Midbrain (tissue), 1 donor: ENCODE measurements at places on chromosomes 7 and 10.

- no peak for DNase-seq
These were observed 453.3 kb downstream of the DGKB start for GRCh38 chr7:14449291-14449690.

GRCh38 chr10:95693071-95693667, 558 bp downstream of the TCTN3 start:
- peak; percentile 11 for DNase-seq

GRCh38 chr10:127698886-127699285, 38.1 kb upstream of the FOXI2 start:
- DNase-seq, result no peak

- DNase-seq, result no peak
These were observed 21.7 kb upstream of the SMO start for GRCh38 chr7:129166745-129167144.

GRCh38 chr7:141674171-141674671, 27.7 kb downstream of the DENND11 start:
- no peak for DNase-seq

DNA sequence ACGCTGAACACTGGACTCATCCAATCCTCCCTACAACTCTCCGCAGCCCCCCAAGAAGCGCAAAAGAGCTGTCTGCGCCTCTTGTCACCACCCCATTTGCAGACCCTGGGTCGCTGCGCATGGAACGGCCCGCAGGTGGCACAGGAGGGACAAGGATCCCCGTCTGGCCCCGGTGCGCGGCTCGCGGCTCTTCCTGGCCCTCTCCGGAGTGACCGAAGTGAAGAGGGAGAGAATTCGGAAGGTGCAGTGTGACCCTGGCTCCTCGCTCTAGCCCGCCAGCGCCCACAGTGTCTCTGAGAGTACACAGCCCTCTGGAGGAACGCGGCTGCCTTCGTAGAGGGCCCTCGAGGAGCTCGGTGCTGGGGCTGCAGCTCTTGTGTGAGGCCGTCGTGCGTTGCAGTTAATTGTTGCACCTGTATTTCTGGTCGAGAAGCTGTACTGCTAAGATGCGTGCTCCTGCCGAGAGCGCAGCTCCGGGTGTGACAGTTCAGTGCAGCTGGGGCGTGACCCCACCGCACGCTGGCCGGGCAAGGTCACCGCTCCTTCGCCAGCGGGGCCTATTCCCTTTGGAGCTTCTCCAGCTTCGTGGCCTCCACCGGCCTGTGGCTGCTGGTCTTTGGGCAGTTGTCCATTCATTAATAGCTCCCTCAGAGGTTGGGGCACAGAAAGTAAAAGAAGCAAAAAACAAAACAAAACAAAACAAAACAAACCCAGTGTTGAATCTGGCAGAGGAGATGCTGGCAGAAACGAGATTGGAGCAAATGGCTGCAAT, 119.0 kb downstream of the SEC23IP start:
- DNase-seq, result no peak

GRCh38 chr7:6271060-6271658, 1.3 kb downstream of the CYTH3 start:
- peak; percentile 59 for DNase-seq

DNA sequence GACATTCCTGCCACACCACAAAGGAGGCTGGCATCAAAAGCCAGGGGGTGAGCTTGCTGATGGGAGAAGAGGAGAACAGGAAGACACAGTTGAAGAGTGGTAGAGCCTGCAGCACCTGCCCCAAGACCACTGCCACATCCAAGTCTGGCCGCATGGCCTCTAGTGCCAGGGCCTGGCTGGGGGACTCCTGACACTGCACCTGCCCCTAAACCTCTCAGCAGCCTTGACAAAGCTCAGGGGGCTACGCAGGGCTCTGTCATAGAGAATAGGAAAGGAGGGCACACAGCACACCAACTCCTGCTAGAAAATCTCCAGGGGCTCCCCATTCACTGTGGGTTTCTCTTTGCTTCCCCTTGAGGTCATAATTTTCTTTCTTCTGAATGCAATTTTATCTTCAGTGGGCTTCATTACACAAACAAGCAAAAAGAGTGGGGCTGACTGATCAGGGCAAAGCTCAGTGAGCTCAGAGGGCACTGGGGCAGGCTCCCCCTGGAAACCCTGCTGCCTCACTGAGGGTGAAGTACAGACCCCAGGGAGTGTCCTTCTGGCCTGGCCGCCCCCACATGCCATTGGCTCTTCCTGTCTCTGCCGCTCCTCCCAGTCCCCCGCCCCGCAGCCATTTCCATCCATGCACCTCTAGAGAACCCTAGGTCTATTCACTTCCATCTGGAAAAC, 37.2 kb downstream of the VOPP1 start:
- no peak for DNase-seq

- DNase-seq, result peak; percentile 21
These were observed 88.3 kb downstream of the PTPRZ1 start for GRCh38 chr7:121961089-121961867.

DNA sequence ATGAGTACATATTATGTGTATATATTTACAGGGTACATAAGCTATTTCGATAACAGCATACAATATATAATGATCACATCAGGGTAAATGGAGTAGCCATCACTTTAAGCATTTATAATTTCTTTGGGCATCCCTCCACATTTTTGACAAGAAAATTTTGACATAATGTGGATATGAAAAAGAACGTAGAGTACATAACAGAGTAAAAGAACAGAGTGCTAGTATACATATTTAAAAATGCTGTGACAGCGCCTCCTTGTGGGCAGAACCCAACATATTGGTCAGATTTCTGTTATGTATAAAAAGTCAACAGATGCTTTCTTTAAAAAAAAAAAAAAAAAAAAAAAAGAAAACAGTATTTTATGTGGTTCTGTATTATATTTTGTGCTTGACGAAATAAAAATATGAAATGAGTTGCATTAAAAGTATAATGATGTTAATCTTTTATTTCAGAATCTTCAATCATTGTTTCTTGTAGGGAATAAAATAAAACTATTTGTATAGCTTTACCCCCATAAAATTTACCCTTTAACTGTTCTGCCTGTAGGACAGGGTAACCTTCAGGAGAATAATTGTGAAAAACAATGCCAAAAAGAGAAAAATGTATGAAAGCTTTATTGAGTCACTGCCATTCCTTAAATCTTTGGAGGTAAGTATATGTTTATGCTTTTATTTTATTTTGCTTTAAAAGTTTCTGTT, 18.3 kb upstream of the HBP1 start:
- peak; percentile 67 for DNase-seq

GRCh38 chr10:111113961-111114757, 37.3 kb downstream of the ADRA2A start:
- DNase-seq, result no peak

GRCh38 chr10:48456361-48456804, 148.5 kb downstream of the ARHGAP22 start:
- peak; percentile 17 for DNase-seq

DNA sequence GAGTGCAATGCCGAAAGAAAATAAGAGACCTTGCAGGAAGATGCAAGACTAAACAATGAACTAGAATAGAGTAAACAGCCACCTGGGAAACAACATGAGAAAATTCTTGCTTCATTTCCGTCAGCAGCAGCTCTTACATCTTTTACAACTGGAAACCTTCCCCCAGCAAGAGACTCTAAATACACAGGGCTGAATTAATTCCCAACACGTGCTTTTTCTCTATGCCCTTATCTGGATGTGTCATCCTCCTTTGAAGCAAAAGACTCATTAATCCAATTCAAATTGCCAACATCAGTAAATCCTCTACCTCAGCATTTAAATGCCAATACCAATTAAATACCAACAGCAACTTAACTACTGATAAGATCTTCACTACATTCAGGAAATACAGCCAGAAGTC, 99.0 kb upstream of the PDE1C start:
- no peak for DNase-seq

DNA sequence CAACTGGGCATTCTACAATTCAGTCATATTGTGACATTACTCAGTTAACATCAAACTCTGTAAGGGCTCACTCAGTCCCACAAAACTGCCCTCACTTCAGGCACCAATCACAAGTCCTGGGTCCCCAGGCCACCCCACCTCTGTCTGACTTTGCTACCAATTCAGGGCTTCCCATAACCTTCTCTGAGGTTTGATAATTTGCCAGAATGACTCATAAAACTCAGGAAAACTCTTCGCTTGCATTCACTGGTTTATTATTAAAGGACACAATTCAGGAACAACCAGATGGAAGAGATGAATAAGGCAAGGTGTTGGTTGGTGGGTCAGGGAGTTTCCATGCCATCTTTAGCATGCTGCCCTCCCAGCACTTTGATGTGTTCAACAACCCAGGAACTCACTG, 41.3 kb downstream of the AVL9 start:
- no peak for DNase-seq

DNA sequence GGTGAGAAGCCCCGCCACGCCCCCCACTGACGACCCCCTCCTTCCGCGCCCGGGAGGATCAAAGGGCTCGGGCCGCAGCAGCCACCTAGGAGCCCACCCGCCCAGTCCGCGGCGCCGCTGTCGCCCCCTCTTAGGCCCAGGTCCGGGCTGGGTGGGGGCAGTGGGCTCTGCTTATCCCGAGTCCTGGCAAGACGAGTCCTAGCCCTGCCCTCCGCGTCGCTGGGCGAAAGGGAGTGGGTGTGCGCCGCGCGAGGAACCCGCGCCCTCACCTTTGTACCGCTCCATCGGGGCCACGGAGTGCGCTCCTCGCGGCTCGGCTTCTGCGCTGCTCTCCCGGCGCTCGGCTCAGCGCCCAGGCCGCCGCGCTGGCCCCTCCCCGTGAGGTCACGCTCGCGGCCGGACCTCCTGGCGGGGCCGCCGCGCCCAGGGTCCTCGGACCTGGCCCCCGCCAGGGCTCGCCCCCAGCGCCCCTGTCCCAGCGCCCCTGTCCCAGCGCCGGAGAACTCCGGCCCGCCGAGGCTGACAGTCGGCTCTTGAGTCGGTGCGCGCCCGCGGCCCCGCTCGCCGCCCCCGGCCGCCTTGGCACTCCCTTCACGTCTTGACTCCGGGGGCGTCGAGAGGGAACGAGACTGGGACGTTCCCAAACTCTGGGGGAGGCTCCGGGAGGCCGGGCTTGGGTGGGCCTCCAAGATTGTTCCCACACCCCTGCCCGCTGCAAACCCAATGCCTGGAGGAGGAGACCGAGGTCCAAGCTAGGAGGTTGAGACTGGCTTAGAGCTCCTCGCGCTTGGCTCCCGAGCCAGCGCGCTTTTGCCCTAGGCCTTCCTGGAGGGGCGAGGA, at the start of gene AFAP1L2:
Gene AFAP1L2 (minus strand): TSS at position 332 of the 840 bp plus-strand sequence. CDS start 47 bp downstream, at position 285.
- no peak for DNase-seq

DNA sequence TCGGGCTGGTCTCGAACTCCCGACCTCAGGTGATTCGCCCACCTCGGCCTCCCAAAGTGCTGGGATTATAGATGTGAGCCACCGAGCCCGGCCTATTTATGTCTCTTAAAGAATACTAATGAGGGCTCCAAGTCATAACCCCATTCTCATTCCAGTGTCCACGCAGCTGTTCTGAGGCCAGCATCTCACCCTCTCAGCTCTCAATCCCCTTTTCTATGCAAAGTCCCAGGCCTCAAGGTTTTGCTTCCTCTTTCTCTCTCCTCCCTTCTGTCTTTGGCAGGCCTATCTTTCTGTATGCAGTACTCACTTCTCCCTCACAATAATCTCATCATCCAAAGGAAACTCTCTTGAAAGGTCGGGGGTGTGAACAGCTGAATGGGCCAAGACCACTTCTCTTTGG, 28.0 kb upstream of the VSIR start:
- no peak for DNase-seq

GRCh38 chr7:32116436-32116835, 46.2 kb upstream of the PDE1C start:
- no peak for DNase-seq

GRCh38 chr7:129354428-129355157, 79.6 kb upstream of the STRIP2 start:
- no peak for DNase-seq

GRCh38 chr7:153430931-153431330, 621.3 kb upstream of the DPP6 start:
- peak; percentile 45 for DNase-seq

GRCh38 chr7:100483722-100484672, at the start of gene NYAP1:
TSS of gene NYAP1 (plus strand) at chr7:100483927. CDS start at chr7:100485312, 1,385 bp downstream.
- peak; percentile 64 for DNase-seq

- no peak for DNase-seq
These were observed 167.8 kb upstream of the CXCL12 start for GRCh38 chr10:44552726-44553125.

GRCh38 chr7:44966731-44967538, 11.9 kb downstream of the MYO1G start:
- no peak for DNase-seq

GRCh38 chr10:93189944-93190343, 116.3 kb downstream of the CYP26A1 start:
- DNase-seq, result no peak

DNA sequence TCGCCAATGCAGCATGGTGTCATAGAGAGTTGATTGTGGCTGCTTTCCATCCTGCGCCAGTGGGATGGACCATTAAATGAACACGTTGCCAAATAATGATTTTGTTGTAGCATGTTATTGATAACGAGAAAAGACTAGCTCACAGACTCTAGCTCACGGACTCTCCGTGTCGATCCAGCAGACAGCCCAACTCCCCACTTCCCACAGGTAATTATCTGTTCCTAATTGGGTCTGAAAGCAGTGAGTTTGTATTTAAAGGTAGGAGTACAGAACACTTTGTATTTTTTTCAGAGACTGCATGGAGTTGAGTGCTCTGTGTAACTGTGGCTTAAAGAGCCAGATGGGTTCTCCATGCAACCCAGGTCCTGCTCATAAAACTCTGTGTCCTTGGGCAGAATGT, 1250.5 kb downstream of the TYW1 start:
- no peak for DNase-seq

DNA sequence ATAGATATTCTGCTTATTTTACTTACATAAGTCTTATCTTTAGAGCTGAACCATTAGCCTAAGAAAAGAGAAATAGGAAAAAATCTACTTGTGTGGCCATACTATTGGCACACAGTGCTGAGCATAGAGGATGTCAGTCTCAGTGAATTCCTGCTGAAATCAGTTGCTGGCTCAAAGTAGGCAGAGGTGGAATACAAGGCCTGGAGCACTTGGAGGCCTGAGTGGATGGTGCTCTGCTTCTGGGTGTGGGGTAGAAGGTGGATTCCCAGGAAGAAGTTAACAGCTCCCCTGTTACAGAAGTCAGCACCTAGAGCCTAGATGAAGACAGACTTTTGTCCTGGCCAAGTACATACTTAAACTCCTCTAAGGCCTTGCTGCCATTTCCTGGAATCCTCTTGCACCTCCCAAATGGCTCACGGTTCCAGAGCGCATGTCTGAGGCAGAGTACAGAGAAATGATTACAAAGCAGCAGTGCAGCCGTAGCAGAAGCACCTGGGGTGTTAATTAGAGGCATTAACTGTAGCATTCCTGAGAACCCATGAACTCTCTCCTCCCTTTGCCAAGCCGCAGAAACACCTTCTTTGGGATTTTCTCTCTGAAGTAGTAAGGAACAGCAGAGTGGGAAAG, 18.0 kb upstream of the XPNPEP1 start:
- no peak for DNase-seq

DNA sequence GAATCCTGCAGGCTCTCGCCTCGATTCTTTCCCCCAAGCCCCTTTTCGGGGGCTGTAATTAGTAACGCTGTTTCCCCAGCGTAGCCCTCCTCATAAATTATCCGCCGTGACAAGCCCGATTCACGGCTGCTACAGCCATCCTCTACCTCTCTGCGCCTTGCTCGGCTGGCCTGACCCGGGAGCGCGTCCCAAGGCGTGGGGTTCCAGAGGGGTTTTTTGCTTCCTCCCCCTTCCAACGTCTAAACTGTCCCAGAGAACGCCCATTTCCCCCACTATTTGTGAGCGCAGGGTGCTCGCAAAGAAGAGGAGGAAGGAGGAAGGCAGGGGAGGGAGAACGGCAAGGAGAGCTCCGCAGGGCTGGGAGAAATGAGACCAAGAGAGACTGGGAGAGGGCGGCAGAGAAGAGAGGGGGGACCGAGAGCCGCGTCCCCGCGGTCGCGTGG, 880 bp downstream of the HOXA5 start:
- DNase-seq, result no peak
